Purkinje cell (primary cell): ENCODE measurements at places on chromosomes 1 and 21. TPM values are rescaled to one million over a fixed set of nuclear protein-coding genes. Genes with fewer than 3 reads are reported as not detected.

POU3F1 gene
- polyA plus RNA-seq = not detected in 2 replicates

PHGDH gene
- polyA plus RNA-seq = 14.8 and 21.3 TPM in 2 replicates

HES5 gene
- 0.62 TPM in 1 of 2 replicates, not detected in the other for polyA plus RNA-seq

FOXE3 gene
- not detected in 2 replicates for polyA plus RNA-seq

INTS7 gene
- polyA plus RNA-seq = 15.2 and 17.1 TPM in 2 replicates

FMO3 gene
- 1.9 TPM in 1 of 2 replicates, not detected in the other for polyA plus RNA-seq

FCRL6 gene
- polyA plus RNA-seq = not detected in 2 replicates

HSD3B2 gene
- polyA plus RNA-seq = not detected in 2 replicates

NUDT4B gene
- polyA plus RNA-seq = not detected in 2 replicates

LRRC71 gene
- polyA plus RNA-seq = not detected in 2 replicates

RAB3B gene
- 0.21 and 1.6 TPM in 2 replicates for polyA plus RNA-seq

ADAMTS1 gene
- polyA plus RNA-seq = 1.3 and 3.3 TPM in 2 replicates

SARS1 gene
- 193 and 222 TPM in 2 replicates for polyA plus RNA-seq

HOOK1 gene
- polyA plus RNA-seq = 17.9 and 27.1 TPM in 2 replicates

TGFBR3 gene
- 33.0 and 35.2 TPM in 2 replicates for polyA plus RNA-seq

THEM5 gene
- 0.42 TPM in 1 of 2 replicates, not detected in the other for polyA plus RNA-seq

SLAMF9 gene
- not detected in 2 replicates for polyA plus RNA-seq

SLC35F3 gene
- polyA plus RNA-seq = 5.5 and 6.2 TPM in 2 replicates

VASH2 gene
- polyA plus RNA-seq = 1.1 and 1.6 TPM in 2 replicates

GNAT2 gene
- not detected in 2 replicates for polyA plus RNA-seq

NPHS2 gene
- polyA plus RNA-seq = not detected in 2 replicates

AQP10 gene
- not detected in 2 replicates for polyA plus RNA-seq

DNASE2B gene
- 3.1 TPM in 1 of 2 replicates, not detected in the other for polyA plus RNA-seq

CD1E gene
- polyA plus RNA-seq = not detected in 2 replicates

ECE1 gene
- polyA plus RNA-seq = 3.2 and 3.3 TPM in 2 replicates

DISP3 gene
- polyA plus RNA-seq = not detected in 2 replicates

IVL gene
- polyA plus RNA-seq = not detected in 2 replicates

FAM72C gene
- polyA plus RNA-seq = 1.3 and 1.8 TPM in 2 replicates

AGL gene
- 8.0 and 11.0 TPM in 2 replicates for polyA plus RNA-seq

VANGL2 gene
- polyA plus RNA-seq = not detected in 2 replicates

PEAR1 gene
- polyA plus RNA-seq = 0.08 TPM in 1 of 2 replicates, not detected in the other

MTARC1 gene
- polyA plus RNA-seq = 7.8 and 9.6 TPM in 2 replicates

UBE2Q1 gene
- 52.2 and 56.9 TPM in 2 replicates for polyA plus RNA-seq

TNFSF4 gene
- polyA plus RNA-seq = 0.63 TPM in 1 of 2 replicates, not detected in the other

DHCR24 gene
- 11.9 and 14.3 TPM in 2 replicates for polyA plus RNA-seq

C1QB gene
- polyA plus RNA-seq = 0.32 TPM in 1 of 2 replicates, not detected in the other

BCAR3 gene
- 1.3 and 1.6 TPM in 2 replicates for polyA plus RNA-seq

S100A8 gene
- polyA plus RNA-seq = not detected in 2 replicates

C1QC gene
- polyA plus RNA-seq = 0.56 TPM in 1 of 2 replicates, not detected in the other

RIMS3 gene
- 0.28 and 5.0 TPM in 2 replicates for polyA plus RNA-seq

LAPTM5 gene
- polyA plus RNA-seq = 0.28 TPM in 1 of 2 replicates, not detected in the other

SIM2 gene
- 2.9 and 3.4 TPM in 2 replicates for polyA plus RNA-seq

C8B gene
- not detected in 2 replicates for polyA plus RNA-seq

CA6 gene
- polyA plus RNA-seq = not detected in 2 replicates

MARK1 gene
- polyA plus RNA-seq = 26.5 and 31.2 TPM in 2 replicates

KIF17 gene
- 1.6 and 8.3 TPM in 2 replicates for polyA plus RNA-seq

MCOLN3 gene
- polyA plus RNA-seq = not detected in 2 replicates

RIPPLY3 gene
- polyA plus RNA-seq = not detected in 2 replicates

ALG14 gene
- polyA plus RNA-seq = 56.5 and 74.5 TPM in 2 replicates

ABCG1 gene
- 12.1 and 18.4 TPM in 2 replicates for polyA plus RNA-seq

RNF19B gene
- polyA plus RNA-seq = 94.9 and 105 TPM in 2 replicates

HFM1 gene
- polyA plus RNA-seq = 4.1 and 7.1 TPM in 2 replicates

CFHR2 gene
- not detected in 2 replicates for polyA plus RNA-seq

ZNF683 gene
- polyA plus RNA-seq = 0.34 TPM in 1 of 2 replicates, not detected in the other

ARHGEF11 gene
- 1.6 and 3.9 TPM in 2 replicates for polyA plus RNA-seq

TCHH gene
- not detected in 2 replicates for polyA plus RNA-seq

CYP4X1 gene
- 30.0 and 42.0 TPM in 2 replicates for polyA plus RNA-seq

FAM110D gene
- polyA plus RNA-seq = 0.08 and 0.19 TPM in 2 replicates

BEND5 gene
- 9.4 and 12.4 TPM in 2 replicates for polyA plus RNA-seq
